ENCODE measurements at places on chromosomes 7 and 10.

GRCh38 chr10:25804505-25804904 is 129.5 kb upstream of the MYO3A start:
- no peak for DNase-seq

DNA sequence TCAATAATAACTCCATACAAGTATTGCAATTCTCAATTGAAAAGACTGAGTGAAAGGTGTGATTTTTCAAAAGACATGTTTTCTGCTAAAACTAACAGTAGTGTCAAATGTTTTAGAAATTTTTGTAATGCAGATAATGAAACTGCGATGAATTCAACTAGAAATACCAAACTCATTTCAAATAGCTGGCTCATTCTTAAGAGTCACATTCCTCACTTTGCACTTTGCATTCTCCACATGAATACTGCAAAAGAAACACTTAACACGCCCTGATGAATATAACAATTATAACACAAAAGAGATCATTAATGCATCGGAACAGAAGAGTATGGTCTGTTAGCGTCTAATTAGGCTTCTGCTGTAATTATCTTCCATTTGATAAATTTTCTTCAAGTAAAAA is 15.5 kb upstream of the TSPAN12 start:
- no peak for DNase-seq

- no peak for DNase-seq
These were observed 528.1 kb upstream of the DPP6 start for GRCh38 chr7:153524070-153524601.

DNA sequence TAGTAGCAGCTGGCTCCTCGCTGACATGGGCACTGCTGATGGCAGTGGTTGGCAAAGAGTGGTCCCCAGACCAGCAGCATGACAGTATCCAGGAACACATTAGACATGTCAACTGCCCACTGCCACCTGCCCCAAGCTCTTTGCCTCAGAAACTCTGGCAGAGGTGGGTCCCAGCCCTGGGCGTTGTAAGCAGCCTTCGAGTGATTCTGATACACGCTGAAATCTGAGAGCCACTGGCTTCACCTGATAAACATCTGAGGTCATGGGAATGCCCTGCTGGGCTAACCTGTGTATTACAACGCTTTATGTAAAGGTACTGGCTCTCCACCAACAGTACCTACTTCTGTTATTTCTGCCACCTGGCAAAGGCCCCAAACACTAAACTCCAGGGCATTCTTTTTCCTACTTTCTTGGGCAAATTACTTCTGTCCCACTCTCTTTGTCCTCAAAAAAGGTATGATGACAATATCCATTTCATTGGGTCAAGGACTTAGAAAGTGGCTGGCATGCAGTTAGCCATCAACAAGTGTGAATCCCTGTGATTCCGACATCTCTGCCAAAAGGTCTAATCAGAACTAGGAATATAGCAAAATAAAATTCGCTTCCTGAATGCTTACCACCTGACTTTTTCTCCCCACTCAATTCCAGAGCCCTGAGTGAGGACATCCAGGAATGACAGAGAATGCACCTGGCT is 9.2 kb downstream of the SGMS1 start:
- DNase-seq, result no peak

DNA sequence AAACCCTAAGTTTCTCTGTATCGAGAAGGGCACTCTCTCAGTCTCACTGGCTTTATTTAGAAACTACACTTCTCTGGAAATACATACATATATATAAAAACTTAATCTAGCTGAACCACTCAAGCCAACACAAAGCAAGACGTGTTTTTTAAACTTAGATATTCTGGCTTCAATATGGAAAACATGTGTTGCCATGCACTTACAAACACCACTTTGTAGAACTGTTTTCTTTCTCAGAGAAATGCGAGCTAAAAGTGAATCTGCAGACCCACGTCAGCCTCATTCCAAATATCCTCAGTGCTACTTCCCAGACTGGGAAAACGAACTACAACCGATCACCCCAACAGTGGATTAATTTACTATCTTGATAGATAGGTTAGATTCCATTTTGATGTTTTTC is 1.7 kb downstream of the CCDC3 start:
- DNase-seq, result no peak

DNA sequence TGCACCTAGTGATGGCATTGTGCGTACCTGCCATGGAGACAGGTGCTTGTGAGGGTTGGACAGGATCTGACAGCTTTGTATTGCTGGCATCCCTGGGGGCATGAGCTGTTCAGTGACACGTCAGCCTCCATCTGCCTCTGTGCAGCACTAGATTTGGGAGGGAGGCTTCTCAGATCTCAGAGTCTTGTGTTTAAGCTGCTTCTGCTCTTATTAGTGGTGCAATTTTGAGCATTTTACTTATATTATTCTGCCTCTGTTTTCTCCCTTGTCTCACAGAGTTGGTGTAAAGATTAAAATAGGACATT is 5.1 kb downstream of the ARHGAP22 start:
- DNase-seq, result no peak

DNA sequence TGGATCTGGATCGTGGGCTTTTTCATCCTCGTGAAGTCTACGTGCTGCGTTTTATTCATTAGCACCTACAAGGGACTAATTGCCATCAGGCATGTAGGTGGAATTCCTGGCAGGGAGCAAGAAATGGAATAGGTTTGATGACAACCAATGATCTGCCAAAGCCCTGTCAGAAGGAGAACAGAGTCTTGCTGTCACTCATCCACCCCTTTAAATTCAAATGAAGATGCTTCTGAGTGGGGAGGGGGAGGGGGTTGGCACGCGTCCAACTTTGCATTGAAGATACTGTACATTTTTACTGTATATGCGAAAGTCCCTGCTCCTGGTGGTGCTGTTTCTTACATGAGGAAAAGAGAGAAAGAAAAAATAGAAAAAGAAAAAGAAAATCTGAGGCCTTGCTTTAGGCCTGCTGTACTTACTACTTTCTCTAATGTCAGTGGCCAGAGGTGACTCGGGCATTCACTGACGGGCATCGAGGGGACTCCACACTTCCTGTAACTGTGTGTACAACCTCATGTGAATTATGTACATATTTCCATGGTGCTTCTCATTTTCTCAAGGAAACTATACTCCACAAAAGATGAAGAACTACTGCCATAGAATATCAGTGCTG is 569.1 kb downstream of the INHBA start:
- no peak for DNase-seq

DNA sequence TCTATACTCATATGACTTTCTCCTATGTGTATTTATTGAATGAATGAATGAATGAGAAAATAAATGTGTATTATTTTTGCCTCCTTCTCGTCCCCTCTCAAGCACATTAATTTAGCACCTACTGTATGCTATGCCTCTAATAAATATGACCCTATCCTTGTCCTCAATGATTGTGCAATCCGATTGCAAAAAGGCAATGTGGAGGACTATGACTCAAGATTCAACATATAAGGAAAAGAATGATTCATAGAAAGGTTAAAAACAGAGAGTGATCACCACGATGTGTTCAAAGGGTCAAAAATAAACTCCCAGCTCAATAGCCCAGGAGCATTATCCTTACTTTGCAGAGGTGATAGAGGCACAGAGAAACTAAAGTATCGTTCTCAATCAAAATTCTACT is 322.8 kb upstream of the SORCS1 start:
- DNase-seq, result no peak

DNA sequence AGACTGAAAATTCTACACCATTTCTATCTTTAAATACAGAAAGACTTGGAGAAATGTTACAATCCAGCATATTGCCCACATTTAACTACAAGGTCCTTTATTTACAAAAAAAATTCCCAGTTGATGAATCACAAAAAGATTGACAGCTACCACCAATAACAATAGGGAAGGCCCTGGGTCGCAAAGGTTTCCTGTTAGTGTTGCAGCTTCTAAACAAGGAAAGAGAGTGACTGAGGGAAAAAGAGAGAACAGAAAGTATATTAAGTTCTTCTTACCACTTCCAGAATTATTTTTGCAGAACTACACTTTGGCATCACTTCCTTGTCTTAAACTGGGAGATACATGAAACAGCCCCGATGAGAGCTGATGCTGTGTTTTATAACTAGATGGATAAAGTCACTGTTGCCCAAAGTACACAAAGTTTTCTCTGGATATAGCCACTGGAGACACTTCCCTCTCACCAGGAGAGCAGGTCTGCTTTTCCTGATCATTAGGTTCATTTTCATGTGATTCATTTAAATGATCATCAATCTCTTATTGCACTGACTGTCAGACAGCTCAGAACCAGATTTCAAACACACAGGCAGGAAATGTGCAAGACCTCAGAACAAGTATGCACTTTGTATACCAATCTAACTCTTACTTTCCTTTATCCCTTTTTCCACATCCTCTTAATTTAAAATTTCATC is 57.0 kb downstream of the SHTN1 start:
- no peak for DNase-seq

DNA sequence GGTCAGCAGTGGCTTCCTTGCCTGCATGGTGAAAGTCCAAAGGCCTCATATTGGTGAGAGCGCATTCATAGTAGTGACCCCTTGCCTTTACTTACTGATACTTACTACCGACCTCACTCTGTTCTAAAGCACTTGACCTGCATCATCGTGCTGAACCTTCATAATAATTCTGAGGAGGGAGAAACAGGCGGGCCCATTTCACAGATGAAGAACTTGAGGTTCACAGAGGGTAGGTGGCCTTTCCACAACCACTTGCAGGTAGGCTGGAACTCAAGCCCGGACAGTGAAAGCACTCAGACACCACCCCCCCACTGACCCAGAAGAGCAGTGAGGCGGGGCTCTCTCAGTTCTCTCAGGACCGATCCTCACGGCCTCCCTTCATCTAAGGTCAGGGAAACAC is 149.4 kb upstream of the CHST15 start:
- DNase-seq, result no peak

GRCh38 chr10:89556600-89556999 is 21.2 kb upstream of the SLC16A12 start:
- no peak for DNase-seq

GRCh38 chr7:24966802-24967201 is 13.2 kb downstream of the OSBPL3 start:
- DNase-seq, result no peak

GRCh38 chr10:123786306-123786705 is 105.3 kb downstream of the CPXM2 start:
- no peak for DNase-seq

DNA sequence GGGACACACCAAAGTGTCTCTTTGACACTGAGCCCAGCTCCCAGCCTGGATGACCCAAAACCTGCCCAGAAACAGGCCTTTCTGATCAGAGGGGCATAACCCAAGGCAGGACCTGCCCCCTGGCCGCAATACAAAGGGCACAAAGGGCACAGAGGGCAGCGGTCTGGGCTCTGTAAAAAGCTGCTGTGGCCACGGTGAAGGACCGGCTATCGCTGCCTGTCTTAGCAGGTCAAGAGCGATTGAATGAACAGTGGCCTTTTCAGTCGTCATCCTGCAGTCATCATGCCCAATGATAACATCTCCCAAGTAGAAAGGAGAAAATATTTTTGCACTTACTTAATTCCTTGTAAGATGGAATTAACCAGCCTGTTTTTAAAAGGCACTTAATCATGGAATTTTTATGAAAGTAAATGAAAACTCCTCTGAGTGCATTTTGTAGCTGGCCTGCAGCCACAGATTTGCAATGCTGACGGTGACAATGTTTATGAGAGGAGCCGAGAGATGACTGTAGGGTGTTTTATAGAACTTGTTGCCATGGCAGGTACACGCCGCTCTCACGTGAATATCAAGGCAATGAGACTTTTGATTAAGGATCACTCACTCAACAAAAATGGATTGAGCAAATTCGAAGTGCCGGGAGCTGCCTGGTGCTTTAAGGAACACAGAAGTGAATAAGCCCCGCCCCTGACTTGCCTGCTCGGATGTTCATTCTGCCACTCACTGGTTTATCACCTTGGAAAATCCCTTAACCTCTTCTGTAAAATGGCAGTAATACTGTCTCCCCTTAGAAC is 47.3 kb upstream of the BHLHA15 start:
- DNase-seq, result no peak

DNA sequence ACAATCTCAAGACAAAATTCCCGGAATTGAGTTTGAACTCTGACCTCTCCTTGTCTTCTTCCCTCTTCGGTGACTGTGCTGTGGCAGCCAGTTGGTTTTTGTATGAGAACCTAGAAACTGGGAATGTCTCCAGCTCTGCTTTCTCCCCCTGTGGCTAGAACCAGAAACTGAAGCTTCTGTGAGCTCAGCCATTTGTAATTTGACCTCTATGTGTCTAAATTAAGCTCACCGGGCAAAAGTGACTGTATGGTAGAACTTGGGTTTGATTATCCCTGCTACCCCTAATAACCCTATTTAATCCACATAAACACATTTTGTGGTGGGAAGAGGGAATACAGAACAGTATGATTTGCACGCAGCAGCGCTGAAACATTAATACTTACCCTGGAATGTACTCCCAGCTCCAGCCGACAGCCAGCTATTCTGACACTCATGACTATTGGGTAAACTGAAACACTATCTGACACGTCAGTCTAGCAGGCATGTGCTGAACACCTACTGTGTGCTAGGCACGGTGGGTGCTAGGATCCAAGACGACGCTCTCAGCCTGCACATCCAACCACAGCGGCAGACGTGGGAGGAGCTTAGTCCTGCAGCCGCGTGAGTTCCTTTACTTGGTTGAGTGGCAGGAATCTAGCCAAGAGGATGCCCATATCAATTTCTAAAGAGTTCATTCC is 324.8 kb downstream of the SFMBT2 start:
- no peak for DNase-seq

- DNase-seq, result no peak
These were observed 71.8 kb downstream of the AFAP1L2 start for GRCh38 chr10:114332301-114333192.

GRCh38 chr7:22153432-22154142 is 203.4 kb downstream of the RAPGEF5 start:
- DNase-seq, result no peak

DNA sequence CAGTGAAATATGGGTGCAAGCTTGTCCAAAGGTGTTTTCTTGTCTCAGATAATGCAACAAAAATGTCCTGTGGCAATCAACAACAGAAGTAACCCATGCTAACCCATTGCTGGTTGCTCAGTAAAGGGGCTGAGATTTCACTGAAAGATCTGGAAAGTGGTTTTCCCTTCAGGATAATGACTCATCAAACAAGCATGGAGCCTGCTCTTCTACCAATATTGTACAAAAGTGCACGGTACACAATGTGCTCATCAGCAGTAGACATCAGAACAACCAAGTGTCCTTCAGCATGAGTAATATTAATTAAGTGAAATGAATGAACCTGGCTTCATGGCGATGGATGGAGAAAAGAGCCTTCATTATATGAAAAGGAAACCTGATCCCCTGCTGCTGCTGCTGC is 287.1 kb upstream of the NEBL start:
- DNase-seq, result no peak

- no peak for DNase-seq
These were observed 329.0 kb downstream of the RNLS start for GRCh38 chr10:88254091-88254490.

DNA sequence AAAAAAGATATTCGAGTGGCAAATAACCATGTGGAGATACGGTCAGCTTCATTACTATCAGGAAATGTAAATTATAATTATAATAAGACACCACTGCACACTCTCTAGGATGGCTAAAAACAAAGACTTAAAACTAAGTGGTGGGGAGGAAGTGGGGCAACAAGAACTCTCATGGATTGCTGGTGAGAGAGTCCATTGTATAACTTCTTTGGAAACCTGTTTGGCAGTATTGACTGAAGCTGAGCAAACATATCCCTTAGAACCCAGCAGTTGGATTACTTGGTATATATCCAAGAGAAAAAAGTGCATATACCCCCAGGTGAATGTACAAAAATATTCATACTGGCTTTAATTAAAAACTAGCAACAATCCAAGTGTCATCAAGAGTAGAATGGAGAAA is 133.7 kb upstream of the CTBP2 start:
- DNase-seq, result no peak

Data from effector memory CD4-positive, alpha-beta T cell (primary cell).